Naive B cell (primary cell): ENCODE measurements at places on chromosomes 13 and 19. TPM values are rescaled to one million over a fixed set of nuclear protein-coding genes. Genes with fewer than 3 reads are reported as not detected.

The CADM4 gene
- 0.22 TPM for polyA plus RNA-seq

DNA sequence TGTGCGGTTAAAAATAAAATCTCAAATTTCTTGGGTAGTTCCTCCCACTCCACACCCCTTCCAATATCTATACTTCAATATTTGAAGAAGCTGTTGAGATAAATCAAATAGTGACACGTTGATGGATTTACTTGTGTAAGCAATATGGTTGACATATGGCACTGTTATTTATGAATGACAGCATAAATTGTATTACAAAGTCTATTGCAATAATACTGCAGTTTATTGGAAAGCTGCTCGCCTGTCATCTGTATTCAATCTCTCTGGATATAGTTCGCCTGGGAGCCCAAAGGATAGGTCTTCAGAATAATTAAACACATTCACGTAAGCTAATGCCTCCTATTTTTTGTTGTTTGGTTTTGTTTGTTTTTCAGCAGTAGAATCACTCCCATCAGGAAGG is 5.0 kb upstream of the ZIC5 start:
- no peak for DNase-seq

The PGLYRP1 gene
- not detected for polyA plus RNA-seq

The DPF1 gene
- not detected for polyA plus RNA-seq

GRCh38 chr19:51427201-51427600 is 9.8 kb upstream of the SIGLEC10 start:
- no peak for DNase-seq

DNA sequence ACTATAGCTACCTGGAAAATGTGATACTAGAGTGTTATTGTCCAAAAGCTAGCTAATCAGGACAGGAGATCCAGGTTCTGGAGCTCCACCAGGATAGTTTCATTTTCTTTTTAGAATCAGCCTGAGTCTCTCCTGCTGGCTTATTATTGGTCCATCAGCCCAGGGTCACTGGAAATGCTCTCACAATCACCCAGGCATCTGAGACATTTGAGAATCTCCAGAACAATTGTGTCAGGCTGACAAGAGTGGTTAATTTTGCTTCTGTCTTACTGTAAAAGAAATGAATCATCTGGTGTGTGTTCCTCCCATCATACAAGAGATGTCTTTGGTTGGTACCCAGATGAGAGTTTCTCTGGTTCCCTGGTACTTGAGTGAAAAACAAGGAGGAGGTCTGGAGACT is 43.6 kb upstream of the ZNF681 start:
- no peak for DNase-seq

The ELANE gene
- not detected for polyA plus RNA-seq

DNA sequence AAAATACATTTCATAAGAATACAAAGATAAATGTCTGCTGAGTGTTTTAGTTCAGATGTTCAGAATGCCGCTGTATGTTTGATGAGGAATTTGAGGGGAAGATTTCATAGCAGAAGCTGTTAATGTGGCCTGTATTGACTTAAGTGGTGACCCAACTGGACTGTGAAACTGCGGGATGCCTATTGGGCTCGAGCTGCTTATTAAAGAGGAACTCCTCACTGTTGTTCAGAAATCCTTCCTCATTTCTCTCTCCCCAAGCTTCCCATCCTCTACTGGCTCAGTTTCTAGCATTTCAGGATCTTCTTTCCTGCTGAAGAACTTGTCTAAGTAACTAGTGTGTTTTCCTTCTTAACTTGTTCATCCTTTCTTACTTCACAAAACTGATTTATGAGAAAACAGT is 20.4 kb downstream of the DGKH start:
- DNase-seq, result no peak

DNA sequence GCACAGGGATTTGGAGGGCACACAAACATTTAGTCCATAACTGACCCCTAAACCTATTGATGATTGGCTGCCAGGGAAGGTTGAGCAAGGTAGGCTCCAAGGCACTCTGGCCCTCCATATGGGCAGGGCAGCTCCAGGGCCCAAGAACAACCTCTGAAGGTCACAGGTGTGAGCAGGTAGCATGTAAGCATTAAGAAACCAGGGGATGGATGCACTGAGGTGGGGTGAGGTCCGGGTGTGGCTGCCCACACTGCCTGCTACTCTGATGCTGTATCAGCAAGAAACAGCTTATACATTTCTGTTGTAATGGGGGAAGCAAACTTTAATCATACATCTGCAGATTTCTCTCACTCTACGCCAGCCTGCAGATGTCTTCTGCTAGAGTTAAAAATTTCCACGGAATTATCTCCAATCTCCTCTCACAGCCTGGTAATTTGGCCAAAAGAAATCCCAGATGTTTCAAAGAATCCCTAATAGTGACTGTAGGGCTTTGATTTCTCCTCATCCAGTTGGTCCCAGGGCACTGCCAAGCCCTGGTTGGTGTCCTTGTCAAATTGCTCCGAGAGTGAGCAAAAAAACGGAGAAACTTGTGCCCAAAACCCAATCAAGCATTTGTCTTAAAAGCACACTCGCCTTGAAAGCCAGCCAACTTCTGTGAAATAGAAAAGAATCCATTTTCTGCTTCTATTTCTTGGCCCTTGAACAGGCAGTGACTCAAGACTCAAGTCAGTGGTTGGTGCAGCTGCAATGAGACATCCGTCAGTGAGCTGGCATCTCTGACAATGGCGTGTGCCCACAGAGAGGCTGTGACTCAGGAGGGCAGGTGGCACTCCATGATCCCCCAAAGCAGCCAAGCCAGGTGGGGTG is 72.5 kb upstream of the MRI1 start:
- DNase-seq, result no peak

DNA sequence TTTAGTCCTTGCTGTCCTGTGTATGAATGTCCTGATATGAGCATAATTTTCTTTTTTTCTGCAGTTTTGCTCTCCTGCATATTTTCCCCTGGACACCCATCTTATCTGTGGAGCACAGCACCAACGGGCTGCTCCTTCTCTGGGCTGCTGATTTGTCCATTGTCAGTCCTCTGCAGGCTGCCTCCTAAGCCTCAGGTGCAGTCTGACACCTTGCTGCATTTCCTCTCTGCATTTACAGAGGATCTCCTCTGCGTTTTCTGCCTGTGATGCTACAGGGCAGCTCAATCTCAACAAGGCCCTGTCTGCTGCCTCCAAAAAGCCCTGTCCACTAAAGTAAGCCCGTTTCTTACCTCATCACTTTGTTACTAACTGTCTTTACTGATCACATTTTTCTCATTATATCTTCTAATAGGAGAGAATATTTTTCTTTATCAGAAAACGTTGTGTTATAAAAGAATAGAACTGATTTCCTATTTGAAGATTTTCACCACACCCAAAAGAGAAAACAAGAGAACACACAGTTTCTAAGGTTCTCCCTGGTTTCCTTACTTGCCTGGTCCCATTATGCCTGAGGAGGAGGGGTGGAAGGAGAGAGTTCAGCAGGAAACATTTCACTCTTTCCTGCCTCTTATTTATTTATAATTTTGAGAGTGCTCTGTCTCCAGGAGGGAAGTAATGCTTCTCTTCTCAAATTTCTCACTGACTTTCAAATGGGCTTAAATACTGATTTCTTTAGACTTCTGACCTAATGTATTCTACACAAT is 65.6 kb upstream of the TDRD3 start:
- no peak for DNase-seq

DNA sequence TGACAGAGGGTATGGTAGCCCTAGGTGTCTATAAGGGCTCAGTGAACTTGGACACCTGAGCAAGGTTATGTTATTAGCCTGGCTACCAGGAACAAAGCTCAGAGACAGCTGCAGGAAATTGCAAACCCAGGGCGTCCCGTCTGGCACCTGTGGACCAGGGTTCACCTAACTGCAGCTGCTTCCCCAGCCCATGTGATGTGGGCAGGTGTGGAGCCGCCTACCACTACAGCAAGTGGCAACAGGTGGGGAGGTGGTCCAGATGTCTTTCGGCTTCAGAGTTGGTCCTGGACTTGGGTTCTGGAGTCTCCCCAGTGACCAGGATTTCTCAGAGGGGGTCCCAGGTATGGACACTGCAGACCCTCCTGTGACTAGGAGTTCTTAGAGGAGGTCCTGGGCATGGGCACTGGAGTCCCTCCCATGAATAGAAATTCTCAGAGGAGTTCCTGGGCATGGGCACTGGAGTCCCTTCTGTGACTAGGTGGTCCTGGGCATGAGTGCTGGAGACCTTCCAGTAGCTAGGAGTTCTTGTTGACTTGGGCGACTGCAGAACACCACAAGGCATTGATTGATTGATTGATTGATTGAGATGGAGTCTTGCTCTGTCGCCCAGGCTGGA is 25.2 kb downstream of the ACTL9 start:
- DNase-seq, result no peak

DNA sequence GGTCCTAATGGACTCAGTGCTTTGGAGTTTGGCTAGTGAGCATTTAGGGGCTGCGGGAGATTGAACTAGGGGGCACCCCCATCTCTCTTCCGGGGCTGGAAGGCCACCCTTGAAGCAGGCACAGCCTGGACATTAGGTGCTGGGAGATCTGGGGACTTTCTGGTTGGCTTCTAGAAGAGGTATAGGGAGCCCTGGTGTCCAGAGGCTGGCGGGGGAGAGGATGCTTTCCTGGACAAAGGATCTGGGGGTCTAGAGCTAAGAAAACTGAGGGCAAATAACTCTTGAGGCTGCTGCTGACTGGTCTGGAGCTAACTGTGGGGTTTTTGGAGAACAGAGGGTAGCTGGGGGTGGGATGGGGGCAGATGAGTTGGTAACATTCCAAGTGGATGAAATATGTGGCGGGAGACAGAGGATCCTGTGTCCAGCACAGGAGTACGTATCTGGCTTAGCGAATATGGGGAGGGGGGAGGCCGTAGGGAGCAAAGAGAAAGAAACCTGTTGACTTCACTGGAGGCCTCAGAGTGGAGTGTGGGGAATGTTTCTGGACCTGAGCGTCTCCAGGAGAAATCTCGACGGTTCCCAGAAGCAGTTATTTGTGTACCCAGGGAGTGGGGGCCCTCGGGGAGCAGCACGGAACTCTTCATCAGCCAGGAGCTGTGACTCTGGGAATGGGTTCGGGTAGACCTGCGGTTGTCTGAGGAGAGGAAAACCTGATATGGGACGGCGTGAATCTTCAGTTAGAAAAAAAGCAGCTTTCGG is 1.4 kb downstream of the HNRNPUL1 start:
- no peak for DNase-seq

- DNase-seq, result no peak
Observed at GRCh38 chr19:30278882-30279254, 93.3 kb upstream of the ZNF536 start.

The MCOLN1 gene
- polyA plus RNA-seq, result 8.0 TPM

GRCh38 chr13:100356426-100356825 is 232.2 kb downstream of the GGACT start:
- no peak for DNase-seq

DNA sequence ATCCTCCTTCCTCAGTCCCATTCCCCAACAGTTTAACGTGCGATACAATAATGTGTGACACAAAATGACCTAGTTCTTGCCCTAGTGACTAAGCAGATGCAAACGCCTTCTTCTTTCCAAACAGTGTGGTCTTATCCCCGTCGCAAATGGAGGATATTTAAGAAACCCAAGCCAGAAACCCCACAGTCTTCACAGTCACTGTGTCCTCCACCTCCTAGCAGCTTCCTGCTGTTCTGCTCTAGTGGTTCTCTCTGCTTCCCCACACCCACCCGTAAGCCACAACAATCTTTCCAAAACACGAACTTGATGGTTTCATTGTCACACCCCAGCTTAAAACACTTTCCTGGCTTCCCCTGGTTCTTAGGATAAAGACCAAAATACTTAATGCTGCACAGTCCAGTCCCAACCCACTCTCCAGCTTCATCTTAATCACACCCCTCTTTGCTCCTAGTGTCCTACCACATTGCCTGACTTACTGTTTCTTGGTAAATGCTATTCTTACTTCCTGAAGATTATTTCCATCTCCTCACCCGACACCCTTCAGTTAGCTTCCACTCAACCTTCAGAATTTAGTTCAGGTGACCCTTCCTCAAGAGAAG is 32.3 kb downstream of the ITM2B start:
- peak; percentile 71 for DNase-seq

- peak; percentile 91 for DNase-seq
Observed at GRCh38 chr19:57583521-57584416, at the start of gene ZIK1. ZIK1 (plus strand) TSS chr19:57584145; CDS start chr19:57584357, 212 bp downstream.

DNA sequence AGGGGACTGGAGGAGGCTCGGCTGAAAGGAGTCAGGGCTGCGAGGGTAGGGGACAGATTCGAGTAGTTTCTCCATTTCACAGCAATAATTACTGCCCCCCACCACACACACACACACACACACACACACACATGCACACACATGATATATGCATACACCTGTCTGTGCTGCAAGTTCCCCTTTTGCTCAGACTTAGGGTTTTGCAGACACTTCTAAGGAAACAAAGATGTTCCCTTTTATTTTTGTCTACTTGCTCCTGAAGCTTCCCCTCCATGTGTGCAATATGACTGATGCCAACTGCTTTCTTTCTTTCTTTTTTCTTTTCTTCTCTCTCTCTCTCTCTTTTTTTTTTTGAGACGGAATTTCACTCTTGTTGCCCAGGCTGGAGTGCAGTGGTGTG is 13.4 kb downstream of the MBD3L2B start:
- DNase-seq, result peak; percentile 5

The IZUMO2 gene
- not detected for polyA plus RNA-seq

DNA sequence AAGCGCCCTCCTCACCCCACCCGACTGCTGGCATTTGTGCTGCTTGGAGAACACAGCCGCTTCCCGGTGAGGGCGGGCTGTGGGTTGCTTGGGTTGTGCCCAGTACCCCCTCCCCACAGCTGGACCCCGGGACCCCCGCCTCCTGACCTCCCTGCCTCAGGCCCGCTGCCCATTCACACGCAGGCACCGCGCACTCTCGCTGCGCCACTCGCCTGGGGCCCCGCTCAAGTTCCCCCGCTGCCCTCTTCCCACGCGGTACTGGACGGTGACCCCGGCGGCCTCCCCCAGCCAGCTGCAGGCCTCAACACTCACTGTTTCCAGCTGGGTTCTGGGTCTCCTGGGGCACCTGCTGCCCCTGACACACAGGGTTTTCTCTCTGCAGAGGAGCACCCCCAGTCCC is 16.4 kb downstream of the PLEKHJ1 start:
- DNase-seq, result no peak

The PSG11 gene
- not detected for polyA plus RNA-seq

- DNase-seq, result no peak
Observed at GRCh38 chr19:49065905-49066512, 1.4 kb upstream of the NTF4 start.

The METTL21C gene
- not detected for polyA plus RNA-seq

The CYP2A7 gene
- polyA plus RNA-seq, result not detected

GRCh38 chr13:33235078-33235477 is 50.5 kb downstream of the STARD13 start:
- DNase-seq, result no peak

The ZNF583 gene
- 17.5 TPM for polyA plus RNA-seq

DNA sequence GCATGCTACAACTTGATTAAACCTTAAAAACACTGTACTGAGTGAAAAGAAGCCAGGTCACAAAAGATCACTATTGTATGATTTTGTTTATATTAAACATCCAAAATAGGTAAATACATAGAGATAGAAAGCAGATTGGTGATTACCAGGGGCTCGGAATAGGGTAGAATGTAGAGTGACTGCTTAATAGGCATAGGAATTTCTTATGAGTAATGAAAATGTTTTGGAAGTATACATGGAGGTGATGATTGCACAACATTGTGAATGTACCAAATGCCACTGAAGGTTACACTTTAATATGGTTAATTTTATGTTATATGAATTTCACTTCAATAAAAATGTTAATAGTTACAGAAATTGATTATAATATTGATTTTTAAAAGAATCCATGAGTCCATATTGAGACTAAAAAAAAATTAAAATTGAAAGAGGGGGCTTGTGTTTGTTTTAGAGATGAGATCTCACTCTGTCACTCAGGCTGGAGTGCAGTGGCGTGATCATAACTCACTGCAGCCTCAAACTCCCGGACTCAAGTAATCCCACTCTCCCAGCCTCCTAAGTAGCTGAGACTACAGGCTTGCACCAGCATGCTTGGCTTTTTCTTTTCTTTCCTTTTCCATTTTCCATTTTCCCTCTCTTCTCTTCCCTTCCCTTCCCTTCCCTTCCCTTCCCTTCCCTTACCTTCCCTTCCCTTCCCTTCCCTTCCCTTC is 85.1 kb downstream of the FNDC3A start:
- no peak for DNase-seq
